ENCODE measurements at places on chromosomes 6 and 20. TPM values are rescaled to one million over a fixed set of nuclear protein-coding genes. Genes with fewer than 3 reads are reported as not detected.

Gene ISM1
- total RNA-seq = not detected

DNA sequence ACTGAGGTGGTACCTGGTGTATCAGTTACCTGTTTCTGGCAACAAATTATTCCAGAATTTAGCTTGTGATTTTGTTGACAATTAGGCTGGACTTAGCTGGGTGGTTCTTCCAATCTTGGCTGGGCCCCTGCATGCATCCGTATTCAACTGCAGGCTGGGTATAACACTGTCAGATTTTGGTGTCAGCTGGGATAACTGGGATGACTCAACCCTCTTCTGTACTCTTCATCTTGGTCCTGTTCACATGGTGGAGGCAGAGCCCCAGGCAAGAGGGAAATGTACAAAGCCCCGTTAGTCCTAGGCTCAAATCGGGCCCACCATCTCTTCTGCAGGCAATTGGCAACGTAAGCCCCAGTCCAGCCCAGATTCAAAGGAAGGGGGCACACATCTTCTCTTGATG lies 89.2 kb downstream of the PHACTR3 start:
- DNase-seq = no peak

- peak; percentile 41 for DNase-seq
These were observed 46.2 kb downstream of the TTI1 start for GRCh38 chr20:37986873-37987601.

DNA sequence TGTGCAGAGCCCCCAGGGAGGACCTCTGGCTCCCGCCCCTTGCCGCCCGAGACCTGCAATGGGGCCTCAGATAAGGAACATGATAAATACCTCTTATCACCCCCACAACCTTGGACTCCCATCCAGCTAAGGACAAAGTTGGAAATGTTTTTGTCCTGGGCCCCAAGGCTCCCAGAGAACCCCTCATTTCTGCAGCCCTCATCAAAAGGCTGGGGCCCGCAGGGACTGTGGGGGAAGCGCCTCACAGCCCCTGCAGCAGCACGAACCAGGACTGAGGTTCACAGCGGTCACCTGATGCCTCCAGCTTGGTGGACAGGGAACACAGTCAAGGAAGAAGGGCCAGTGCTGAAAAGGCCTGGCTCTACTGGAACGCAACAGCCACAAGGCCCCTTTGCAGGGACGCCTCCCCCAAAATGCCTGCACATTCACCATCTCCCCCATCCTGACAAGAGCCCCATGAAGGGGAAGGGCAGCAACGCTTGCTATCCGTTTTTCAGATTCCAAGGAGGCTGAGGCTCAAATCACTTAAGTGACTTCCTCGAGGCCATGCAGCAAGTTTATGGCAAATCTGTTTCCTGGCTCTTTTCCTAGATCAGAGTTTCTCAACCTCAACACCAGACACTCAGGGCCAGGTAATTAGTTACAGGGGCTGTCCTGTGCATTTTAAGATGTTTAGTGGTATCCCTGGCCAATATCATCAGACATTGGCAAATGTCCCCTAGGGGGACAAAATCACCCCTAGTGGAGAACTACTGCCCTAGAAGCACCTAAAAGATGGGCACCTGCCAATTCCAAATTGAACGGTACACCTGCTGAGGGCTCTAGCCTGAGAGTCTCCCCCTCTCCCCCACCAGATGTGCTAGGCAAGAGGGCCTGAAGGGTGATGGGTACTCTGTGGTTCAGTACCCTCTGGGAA lies 10.6 kb downstream of the TFEB start:
- DNase-seq = no peak

DNA sequence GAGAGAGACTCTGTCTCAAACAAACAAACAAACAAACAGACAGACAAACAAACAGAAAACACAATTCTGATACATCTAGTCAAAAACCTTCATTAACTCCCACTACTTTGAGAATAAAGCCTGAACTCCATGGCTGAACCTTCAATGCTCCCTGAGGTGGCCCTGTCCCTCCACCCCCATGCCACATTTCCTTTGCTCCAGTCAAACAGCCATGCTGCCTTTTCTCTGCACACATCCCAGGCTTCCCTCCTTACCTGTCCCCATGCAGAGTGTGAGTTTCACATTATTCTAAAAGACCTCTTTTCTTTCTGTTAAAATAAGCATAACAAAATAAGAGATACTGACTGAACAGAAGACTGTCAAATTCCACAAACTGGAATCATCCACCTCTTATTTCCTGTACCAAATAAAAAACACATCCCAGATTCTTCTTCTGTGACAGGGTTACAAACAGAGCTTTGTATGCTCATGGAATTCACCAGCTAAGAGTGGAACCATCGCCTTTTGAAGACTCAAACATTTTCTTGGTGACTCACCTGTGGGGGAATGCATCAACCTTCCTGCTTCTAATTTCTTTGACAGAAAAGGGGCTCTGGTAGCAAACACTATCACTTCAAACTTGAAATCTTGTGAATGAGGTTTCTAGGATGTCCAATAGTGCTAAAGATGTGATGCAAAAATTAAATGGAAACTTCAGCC lies 71.0 kb upstream of the SLC22A16 start:
- peak; percentile 90 for DNase-seq
